ENCODE measurements at places on chromosomes 2 and 18. TPM values are rescaled to one million over a fixed set of nuclear protein-coding genes. Genes with fewer than 3 reads are reported as not detected.

FRZB gene
- total RNA-seq: not detected

GPBAR1 gene
- total RNA-seq: 0.50 TPM

DUSP19 gene
- 4.2 TPM for total RNA-seq

UGT1A10 gene
- total RNA-seq: not detected

IAH1 gene
- 62.1 TPM for total RNA-seq

IHH gene
- total RNA-seq: not detected

Data from cardiac ventricle fibroblast (primary cell).